ENCODE measurements at places on chromosomes 11 and 22. TPM values are rescaled to one million over a fixed set of nuclear protein-coding genes. Genes with fewer than 3 reads are reported as not detected.

DNA sequence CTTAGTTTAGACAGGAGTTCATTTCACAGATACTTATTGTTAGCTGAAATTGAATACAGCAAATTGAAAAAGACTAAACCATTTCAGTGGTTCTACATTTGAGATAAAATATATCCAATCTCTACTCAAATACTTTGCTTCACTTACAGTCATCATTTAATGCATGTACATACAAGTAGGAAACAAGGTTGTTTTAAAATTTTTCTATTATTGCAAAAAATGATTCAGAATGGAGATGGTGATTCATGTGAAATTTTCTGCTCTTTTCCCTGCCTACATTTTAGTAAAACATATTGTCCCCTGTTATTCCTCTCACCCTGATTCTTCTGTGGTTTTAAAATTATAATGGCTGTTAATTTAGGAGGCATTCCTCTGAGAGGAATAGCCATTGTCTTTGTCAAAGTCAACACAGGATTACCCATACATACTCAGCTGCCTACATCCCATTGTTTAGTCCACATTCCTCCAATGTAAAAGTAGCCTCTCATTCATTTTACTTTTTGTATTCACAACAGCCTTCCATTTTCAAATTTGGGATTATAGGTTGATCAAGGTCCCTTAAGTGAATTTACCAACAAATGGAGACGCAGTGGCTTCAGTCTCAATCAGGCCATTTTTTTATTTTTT is 60.1 kb downstream of the TRPC6 start:
- no peak for DNase-seq

- no peak for DNase-seq
Observed at GRCh38 chr22:32444068-32444467, 20.2 kb downstream of the BPIFC start.

DNA sequence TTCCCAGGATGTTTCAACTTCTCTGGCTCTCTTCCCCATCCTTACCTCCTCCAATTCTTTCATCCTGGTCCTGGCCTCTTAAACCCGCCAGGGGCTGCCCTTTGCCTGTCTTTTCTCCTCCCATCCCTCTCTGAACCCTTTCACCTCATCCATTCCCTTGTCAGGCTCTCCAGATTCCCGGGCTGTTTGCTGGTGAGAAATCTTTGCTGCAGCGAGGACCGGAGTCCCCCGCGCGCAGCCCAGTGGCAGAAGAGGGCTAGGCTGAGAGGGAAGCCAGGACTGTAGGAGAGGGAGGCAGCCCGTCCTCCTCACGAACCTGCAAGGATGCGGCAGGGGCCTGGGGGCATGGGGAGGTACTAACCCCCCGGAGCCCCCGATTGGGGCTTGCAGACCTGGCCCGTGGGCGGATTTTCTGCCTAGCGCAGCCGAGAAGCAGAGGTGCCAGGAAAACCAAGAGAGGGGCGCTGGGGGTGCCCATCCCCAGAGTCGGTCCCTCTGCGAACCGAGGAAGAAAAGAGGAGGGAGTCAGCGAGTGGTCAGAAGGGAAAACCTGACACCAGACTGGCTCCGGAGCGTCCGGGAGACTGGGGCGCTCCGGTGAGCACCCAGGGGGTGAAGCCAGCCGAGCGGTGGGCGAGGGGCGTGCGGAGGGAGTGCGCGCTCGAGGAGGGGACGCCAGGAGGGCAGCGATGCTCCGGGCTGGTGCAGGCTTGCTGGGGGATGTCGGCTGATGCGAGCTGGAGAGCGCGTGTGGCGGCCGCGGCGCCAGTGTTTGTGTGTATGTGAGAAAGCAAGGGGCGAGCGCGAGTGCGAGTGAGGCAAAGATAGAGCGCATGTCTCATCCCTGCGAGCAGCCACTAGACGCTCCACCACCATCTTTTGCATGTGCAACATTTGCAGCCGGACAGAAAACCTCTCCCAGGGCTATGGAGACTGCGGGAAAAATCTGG is at the start of gene GRIA4:
TSS of gene GRIA4 (plus strand) at position 242 of the 950 bp plus-strand sequence. CDS start 925 bp downstream, outside the sequence.
- DNase-seq: peak; percentile 85

GRCh38 chr11:92859156-92859690 is 110.2 kb upstream of the MTNR1B start:
- DNase-seq: no peak

GRCh38 chr22:26581633-26582168 is 8.2 kb downstream of the TPST2 start:
- no peak for DNase-seq

DNA sequence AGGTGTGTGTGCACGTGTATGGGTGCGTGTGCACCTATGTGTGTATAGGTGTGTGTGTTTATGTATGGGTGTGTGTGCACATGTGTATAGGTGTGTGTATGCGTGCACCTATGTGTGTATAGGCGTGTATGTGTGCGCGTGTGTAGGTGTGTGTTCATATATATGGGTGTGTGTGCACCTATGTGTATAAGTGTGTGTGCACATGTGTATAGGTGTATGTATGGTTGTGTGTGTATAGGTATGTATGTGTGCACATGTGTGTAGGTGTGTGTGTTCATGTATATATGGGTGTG is 26.9 kb downstream of the KCNQ1 start:
- no peak for DNase-seq

DNA sequence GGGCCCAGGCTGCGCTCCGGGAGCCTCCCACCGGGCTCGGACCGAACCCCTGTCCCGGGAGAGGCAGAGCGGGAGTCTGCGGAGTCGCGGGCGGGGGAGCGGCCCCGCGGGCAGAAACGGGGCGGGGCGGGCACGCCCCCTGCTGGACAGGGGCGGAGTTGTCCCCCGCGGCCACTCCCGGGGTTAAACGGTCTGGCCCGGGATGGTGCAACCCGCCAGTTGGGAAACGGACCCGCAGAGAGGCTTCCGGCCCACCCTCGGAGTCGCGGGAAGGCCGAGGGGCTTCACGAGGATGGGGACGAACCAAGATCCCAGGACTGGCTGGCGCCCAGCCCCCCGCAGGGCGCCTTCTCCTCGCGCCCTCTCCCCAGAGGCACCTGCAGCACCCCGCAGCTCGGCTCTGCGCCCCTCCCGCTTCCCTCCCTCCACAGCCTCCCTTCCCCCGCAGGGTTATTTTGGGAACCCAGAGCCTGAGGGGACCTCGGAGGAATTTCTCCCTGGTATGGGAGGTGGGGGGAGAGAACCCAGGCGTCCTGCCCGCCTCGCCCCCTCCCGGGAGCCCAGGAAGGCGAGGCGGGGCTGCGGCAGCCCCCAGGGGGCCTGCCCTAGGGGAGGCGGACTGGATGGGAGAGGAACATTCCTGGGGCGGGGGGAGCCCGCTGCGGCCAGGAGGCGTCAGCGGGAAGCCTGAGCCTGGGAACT is 902 bp downstream of the RASGRP2 start:
- DNase-seq: peak; percentile 97

DNA sequence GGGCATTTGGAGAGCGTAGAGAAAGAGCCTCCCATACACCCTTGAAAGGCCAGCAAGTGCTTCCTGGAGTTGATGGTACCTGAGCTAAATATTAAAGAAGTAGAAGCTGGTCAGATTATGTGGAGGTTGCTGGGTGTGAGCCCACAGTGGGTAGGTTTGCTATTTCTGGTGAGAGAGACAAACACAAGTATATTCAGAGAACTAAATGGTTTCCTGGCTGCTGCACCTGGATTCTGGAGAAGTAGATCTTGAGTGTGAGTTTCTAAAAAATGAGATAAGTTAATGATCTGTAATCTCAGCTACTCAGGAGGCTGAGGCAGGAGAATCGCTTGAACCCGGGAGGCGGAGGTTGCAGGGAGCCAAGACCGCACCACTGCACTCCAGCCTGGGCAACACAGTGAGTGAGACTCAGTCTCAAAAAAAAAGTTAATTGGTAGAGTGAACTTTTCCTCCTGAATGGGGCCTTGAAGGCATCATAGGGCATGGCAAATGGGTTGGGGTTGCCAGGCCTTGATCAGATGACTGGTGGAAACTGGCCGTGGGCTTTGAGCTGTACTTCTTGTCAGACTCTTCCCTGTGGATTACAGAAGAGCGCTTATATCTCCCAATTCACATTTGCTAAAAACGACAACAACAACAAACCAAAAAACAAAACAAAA is 75.8 kb downstream of the ADAMTS15 start:
- DNase-seq: no peak

Gene NFAM1
- total RNA-seq: 17.6 TPM

Gene SLCO2B1
- total RNA-seq: 185 TPM

Gene OR52N4
- total RNA-seq: not detected

Gene TBX1
- 3.0 TPM for total RNA-seq

Data from mesenteric fat pad (tissue), 1 donor.